Uterus (tissue), 4 donors: ENCODE measurements at places on chromosomes 6 and 20. TPM values are rescaled to one million over a fixed set of nuclear protein-coding genes. Genes with fewer than 3 reads are reported as not detected.

The CLVS2 gene
- total RNA-seq: under 0.01 TPM

The ASIP gene
- total RNA-seq: not detected

The NKX2-4 gene
- not detected for total RNA-seq

The PMEPA1 gene
- 51.9 TPM for total RNA-seq

The ATP9A gene
- total RNA-seq: 41.2 TPM

The OR2H1 gene
- not detected for total RNA-seq

The RAMACL gene
- not detected for total RNA-seq

The TMEM14A gene
- 22.4 TPM for total RNA-seq

DNA sequence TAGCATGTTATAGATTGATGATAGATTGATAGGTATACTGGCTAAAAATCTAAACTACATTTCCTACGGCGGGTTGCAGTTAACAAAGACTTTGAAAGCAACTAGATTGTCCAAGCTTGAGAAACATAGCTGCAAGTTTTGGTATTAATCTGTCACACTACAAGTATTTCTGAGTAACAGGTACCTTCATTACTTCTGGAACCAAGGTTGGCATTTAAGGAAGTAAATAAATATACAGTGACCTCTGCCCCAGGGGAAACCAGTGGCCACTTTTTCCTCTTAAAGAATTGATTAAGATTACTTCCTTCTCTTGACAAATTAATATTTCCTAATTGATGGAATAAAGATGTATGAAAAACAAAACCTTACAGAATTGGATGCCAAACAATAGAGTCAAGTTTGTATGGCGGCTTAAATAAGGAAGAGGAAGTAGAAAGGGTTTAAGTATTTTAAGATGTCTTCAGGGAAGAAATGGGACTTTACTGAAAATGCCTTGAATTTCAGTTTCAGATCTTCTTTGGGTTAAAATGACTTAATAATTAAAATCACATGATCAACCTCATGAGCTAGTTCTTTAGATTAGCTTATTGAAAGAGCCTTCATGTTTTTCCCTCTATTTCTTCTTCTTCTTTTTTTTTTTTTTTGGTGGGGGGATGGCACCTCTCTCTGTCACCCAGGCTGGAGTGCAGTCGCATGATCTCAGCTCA lies 132.8 kb downstream of the DOK5 start:
- H3K4me3 ChIP-seq: no peak overlapping the region
- DNase-seq: no peak
- no peaks in the 10 kb centered on the region for H3K4me1 ChIP-seq
- no peak overlapping the region for H3K27ac ChIP-seq
- H3K36me3 ChIP-seq: no peaks in the 10 kb centered on the region

- H3K4me3 ChIP-seq: no peak overlapping the region
- no peak for DNase-seq
- no peaks in the 10 kb centered on the region for H3K36me3 ChIP-seq
- no peaks in the 10 kb centered on the region for H3K4me1 ChIP-seq
- no peak overlapping the region for H3K27ac ChIP-seq
These were observed 50.1 kb upstream of the INSM1 start for GRCh38 chr20:20317621-20318364.

- DNase-seq: no peak
- H3K4me1 ChIP-seq: no peaks in the 10 kb centered on the region
- H3K27ac ChIP-seq: no peak overlapping the region
- no peaks in the 10 kb centered on the region for H3K36me3 ChIP-seq
- no peak overlapping the region for H3K4me3 ChIP-seq
- no peaks in the 10 kb centered on the region for H3K27me3 ChIP-seq
These were observed 205.4 kb downstream of the SOD2 start for GRCh38 chr6:159487636-159488035.

- DNase-seq: no peak
- H3K4me3 ChIP-seq: no peak overlapping the region
These were observed 30.5 kb downstream of the MUC22 start for GRCh38 chr6:31040801-31041200.

DNA sequence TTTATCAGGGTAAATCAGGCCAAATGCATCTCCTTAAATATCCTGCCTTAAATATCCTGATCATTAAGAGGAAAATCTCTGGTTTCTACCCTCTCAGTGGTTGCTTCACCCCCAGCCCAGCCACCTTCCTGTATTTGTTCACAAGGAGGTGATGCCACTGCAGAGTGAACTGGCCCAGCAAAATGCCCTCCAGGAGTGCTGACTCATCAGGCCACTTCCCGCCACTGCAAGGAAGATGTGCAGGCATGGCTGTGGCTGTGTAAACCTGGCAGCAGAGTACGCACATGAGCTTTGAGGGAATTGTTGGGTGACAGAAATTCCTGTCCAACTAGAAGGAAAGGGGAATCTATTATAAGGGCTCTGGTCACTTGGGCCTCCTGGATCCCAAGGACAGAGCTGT lies 13.8 kb downstream of the NQO2 start:
- no peak overlapping the region for H3K4me3 ChIP-seq
- H3K4me1 ChIP-seq: no peaks in the 10 kb centered on the region
- no peaks in the 10 kb centered on the region for H3K36me3 ChIP-seq
- no peaks in the 10 kb centered on the region for H3K27me3 ChIP-seq
- DNase-seq: no peak

DNA sequence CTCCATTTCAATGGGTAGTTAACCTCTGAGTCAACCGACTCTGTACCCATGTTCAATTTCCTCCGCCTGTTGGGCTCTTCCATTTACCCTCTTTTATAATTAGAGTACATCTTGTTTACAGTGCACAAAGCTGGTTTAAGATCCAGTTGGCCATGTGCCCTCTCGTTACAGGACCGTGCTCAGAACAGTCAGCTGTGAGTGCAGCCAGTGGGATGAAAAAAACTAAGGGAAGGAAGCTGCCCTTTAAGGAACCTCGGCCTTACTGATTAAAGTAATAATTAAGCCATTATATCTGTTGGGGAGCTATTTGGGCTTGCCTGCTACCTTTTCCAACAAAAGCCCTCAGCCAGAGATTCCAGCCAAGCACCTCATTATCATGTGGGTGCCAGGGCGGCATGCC lies 68.8 kb downstream of the TMEM170B start:
- no peaks in the 10 kb centered on the region for H3K36me3 ChIP-seq
- no peaks in the 10 kb centered on the region for H3K4me1 ChIP-seq
- DNase-seq: no peak
- no peak overlapping the region for H3K27ac ChIP-seq
- H3K27me3 ChIP-seq: no peaks in the 10 kb centered on the region

- H3K36me3 ChIP-seq: no peaks in the 10 kb centered on the region
- DNase-seq: no peak
- H3K4me1 ChIP-seq: no peaks in the 10 kb centered on the region
- H3K27me3 ChIP-seq: no peaks in the 10 kb centered on the region
- no peak overlapping the region for H3K27ac ChIP-seq
These were observed 158.0 kb downstream of the PHF3 start for GRCh38 chr6:63793465-63794137.

DNA sequence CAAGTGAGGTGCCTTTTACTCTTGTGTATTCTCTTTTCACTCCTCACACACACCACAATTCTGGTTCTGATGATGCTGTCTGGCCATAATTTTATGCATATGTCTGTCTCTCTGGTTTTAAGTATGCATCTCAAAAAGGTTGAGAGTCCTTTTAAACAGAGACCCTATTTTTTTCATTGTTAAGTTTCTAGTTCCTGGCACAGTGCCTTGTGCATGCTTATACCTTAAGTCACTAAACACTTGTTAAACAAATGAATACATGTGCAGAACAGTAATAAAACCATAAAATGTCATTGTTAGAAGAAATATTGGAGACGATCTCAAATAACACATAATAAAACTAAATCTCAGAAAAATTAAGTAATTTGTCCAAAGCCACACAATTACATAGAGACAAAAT lies 7.9 kb downstream of the ROS1 start:
- no peaks in the 10 kb centered on the region for H3K4me1 ChIP-seq
- DNase-seq: no peak
- no peak overlapping the region for H3K27ac ChIP-seq
- no peaks in the 10 kb centered on the region for H3K36me3 ChIP-seq

- no peak overlapping the region for H3K27ac ChIP-seq
- no peaks in the 10 kb centered on the region for H3K4me1 ChIP-seq
- H3K4me3 ChIP-seq: no peak overlapping the region
These were observed 1.5 kb downstream of the PPP1R14C start for GRCh38 chr6:150144294-150144868.

DNA sequence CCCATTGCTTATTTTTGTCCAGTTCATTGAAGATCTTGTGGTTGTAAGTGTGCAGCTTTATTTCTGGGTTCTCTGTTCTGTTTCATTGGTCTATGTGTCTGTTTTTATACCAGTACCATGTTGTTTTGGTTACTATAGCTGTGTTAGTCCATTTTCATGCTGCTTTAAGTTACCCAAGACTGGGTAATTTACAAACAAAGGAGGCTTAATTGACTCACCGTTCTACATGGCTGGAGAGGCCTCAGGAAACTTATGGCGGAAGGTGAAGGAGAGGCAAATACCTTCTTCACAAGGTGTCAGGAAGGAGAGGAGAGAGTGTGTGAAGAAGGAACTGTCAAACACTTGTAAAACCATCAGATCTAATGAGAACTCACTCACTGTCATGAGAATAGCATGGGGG lies 29.9 kb upstream of the FERMT1 start:
- no peaks in the 10 kb centered on the region for H3K4me1 ChIP-seq
- H3K36me3 ChIP-seq: no peaks in the 10 kb centered on the region
- H3K27me3 ChIP-seq: no peaks in the 10 kb centered on the region

GRCh38 chr6:219019-219570 lies 73.2 kb upstream of the DUSP22 start:
- H3K4me3 ChIP-seq: no peak overlapping the region
- no peak for DNase-seq
- no peaks in the 10 kb centered on the region for H3K27me3 ChIP-seq
- no peak overlapping the region for H3K27ac ChIP-seq
- no peaks in the 10 kb centered on the region for H3K36me3 ChIP-seq

DNA sequence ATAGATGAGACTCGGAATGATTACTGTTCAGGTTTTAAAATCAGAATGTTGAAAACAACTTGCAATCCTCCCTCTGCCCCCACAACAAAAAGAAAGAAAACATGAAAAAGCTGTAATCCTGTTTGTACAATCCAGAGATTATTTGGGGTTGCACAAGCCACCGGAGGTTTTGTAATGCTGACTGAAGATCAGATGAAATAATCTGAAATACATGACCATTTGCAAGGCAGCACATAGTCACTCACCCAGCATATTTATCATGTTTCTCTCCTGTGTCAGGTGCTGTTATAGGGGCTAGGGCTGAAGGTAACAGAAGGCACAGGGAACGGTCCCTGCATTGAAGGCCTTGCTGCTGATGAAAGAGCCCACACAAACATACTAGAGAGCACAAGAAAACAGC lies 85.3 kb downstream of the SIM1 start:
- H3K27me3 ChIP-seq: no peaks in the 10 kb centered on the region
- no peaks in the 10 kb centered on the region for H3K36me3 ChIP-seq
- H3K4me3 ChIP-seq: no peak overlapping the region
- no peak overlapping the region for H3K27ac ChIP-seq
- H3K4me1 ChIP-seq: no peaks in the 10 kb centered on the region

GRCh38 chr20:3930265-3931206 lies 41.3 kb downstream of the PANK2 start:
- no peaks in the 10 kb centered on the region for H3K27me3 ChIP-seq
- DNase-seq: no peak
- peaks cover 7% of the 10 kb centered on the region for H3K4me1 ChIP-seq
- no peaks in the 10 kb centered on the region for H3K36me3 ChIP-seq
- H3K4me3 ChIP-seq: no peak overlapping the region

- DNase-seq: no peak
- H3K27ac ChIP-seq: no peak overlapping the region
- H3K27me3 ChIP-seq: no peaks in the 10 kb centered on the region
- no peaks in the 10 kb centered on the region for H3K4me1 ChIP-seq
- H3K4me3 ChIP-seq: no peak overlapping the region
These were observed 207.0 kb downstream of the SLC24A3 start for GRCh38 chr20:19419396-19419795.

DNA sequence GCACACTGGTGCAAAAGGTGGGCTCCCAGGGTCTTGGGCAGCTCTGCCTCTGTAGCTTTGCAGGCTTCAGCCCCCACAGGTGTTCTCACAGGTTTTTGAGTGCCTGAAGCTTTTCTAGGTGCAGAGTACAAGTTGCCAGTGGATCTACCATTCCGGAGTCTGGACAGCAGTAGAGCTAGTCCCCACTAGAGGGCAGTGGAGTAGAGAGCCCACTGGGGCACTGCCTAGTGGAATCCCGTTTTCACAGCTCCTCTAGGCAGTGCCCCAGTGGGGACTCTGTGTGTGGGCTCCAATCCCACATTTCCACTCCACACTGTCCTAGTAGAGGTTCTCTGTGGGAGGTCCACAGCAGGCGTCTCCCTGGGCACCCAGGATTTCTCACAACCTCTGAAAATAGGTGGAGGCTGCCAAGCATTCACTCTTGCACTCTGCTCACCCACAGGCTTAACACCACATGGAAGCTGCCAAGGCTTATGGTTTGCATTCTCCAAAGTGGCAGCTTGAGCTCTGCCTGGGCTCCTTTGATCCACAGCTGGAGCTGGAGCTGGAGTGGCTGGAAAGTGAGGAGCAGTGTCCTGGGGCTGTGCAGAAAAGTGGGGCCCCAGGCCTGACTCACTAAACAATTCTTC lies 86.3 kb upstream of the PROKR2 start:
- no peaks in the 10 kb centered on the region for H3K36me3 ChIP-seq
- no peak overlapping the region for H3K4me3 ChIP-seq
- no peak overlapping the region for H3K27ac ChIP-seq
- no peaks in the 10 kb centered on the region for H3K4me1 ChIP-seq

DNA sequence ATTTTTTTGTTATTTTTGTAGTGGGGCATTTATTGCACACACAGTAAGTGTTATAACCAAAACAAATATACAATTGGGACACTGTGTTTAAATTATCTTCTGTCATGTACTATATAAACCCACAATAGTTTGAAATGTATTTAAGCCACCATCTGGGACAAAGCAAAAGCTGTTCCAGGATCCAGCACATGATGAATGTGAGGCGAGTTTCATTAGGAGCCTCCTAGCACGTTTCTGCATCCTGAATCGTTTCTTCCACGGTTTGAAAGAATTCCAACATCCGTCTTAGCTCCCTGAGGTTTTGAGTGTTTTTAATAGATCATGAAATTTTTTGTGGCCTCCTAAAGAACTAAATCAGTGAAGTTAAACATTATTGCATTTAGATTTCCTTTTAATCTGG lies 65.8 kb downstream of the EYA4 start:
- H3K4me1 ChIP-seq: no peaks in the 10 kb centered on the region
- H3K27me3 ChIP-seq: no peaks in the 10 kb centered on the region
- no peak overlapping the region for H3K27ac ChIP-seq
- no peak for DNase-seq

DNA sequence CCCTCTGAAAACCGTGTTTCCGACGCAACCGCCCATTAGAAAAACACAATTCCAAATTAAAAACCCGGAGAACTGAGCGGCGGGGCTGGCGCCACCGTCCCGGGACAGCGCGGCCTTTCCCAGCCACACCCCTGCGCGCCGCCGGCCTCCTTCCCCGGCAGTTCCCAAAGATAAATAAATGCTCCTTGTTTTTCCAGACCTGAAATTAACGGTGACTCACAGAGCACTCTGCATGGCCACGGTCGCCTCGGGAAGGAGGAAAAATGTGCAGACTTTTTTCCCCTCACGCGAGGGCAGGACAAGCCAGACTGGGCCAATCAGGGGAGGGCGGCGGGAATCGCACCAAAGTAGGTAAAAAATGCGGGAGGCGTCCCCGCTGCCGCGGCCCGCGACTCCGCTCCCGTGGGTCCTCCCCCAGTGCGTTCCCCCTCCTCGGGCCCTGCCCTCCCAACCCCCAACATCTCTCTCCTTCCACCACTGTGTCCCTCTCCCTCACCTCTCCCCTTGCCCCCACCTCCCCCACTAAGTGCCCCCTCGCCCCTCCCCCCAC lies 828 bp upstream of the DSTN start:
- peak overlapping the region; percentile 99 for H3K27ac ChIP-seq
- peak; percentile 92 for DNase-seq
- no peaks in the 10 kb centered on the region for H3K4me1 ChIP-seq
